A549 treated with Mapracorat at 1 μM for 4 hours (cell line): ENCODE measurements at places on chromosomes 5 and 9. TPM values are rescaled to one million over a fixed set of nuclear protein-coding genes. Genes with fewer than 3 reads are reported as not detected.

Gene TXNDC8
- not detected in 5 replicates for total RNA-seq

Gene ZDHHC11B
- 1.1 to 1.7 TPM (median 1.5 TPM) in 5 replicates for total RNA-seq

Gene MAN2A1
- total RNA-seq: 10.5 to 15.3 TPM (median 14.3 TPM) in 5 replicates

Gene EIF4E1B
- total RNA-seq: not detected in 5 replicates

Gene LCN12
- 1.0 to 1.9 TPM (median 1.3 TPM) in 5 replicates for total RNA-seq

Gene PRRX2
- total RNA-seq: 5.4 to 9.8 TPM (median 9.4 TPM) in 5 replicates

Gene INSL4
- 13.9 to 20.2 TPM (median 15.8 TPM) in 5 replicates for total RNA-seq

Gene MCCC2
- 37.5 to 41.2 TPM (median 40.4 TPM) in 5 replicates for total RNA-seq

Gene ADCY2
- total RNA-seq: not detected in 5 replicates

Gene CCDC192
- total RNA-seq: not detected in 5 replicates

Gene GDA
- total RNA-seq: 0.48 to 1.4 TPM (median 1.0 TPM) in 5 replicates

Gene SPINK6
- total RNA-seq: 0.45 to 1.1 TPM (median 0.57 TPM) in 5 replicates

Gene IFNA6
- not detected in 5 replicates for total RNA-seq

Gene PAPPA
- 22.7 to 35.0 TPM (median 30.6 TPM) in 5 replicates for total RNA-seq

Gene SPATA31D4
- not detected in 5 replicates for total RNA-seq

Gene MYMK
- total RNA-seq: not detected in 5 replicates

Gene RNF183
- 0.08 TPM in 1 of 5 replicates, not detected in the others for total RNA-seq

Gene ADAMTS6
- total RNA-seq: 0.01 to 0.10 TPM (median 0.06 TPM) in 4 of 5 replicates, not detected in the other

Gene UBAP1
- 45.8 to 53.4 TPM (median 48.7 TPM) in 5 replicates for total RNA-seq

Gene FOXD1
- total RNA-seq: 12.2 to 20.7 TPM (median 19.0 TPM) in 5 replicates

Gene TRIM14
- total RNA-seq: 10.8 to 14.4 TPM (median 13.3 TPM) in 5 replicates

Gene SKP2
- total RNA-seq: 15.0 to 21.6 TPM (median 20.2 TPM) in 5 replicates

Gene TMEM252
- total RNA-seq: not detected in 5 replicates

Gene FOXD4
- 0.26 to 0.46 TPM (median 0.42 TPM) in 5 replicates for total RNA-seq

Gene ARID3C
- 0.09 to 0.39 TPM (median 0.17 TPM) in 5 replicates for total RNA-seq

Gene SETD9
- total RNA-seq: 4.0 to 7.2 TPM (median 5.8 TPM) in 5 replicates

Gene GALNT12
- 2.9 to 5.5 TPM (median 3.7 TPM) in 5 replicates for total RNA-seq

Gene AKNA
- 4.3 to 6.0 TPM (median 5.2 TPM) in 5 replicates for total RNA-seq

Gene PFDN1
- total RNA-seq: 89.7 to 118 TPM (median 91.5 TPM) in 5 replicates

Gene SURF6
- 19.3 to 31.1 TPM (median 26.5 TPM) in 5 replicates for total RNA-seq

Gene PCDHAC1
- total RNA-seq: 1.6 to 2.3 TPM (median 2.0 TPM) in 5 replicates

Gene PFN3
- not detected in 5 replicates for total RNA-seq

Gene ZNF883
- total RNA-seq: 0.78 to 0.99 TPM (median 0.84 TPM) in 5 replicates

Gene CATSPER3
- total RNA-seq: 0.22 to 0.41 TPM (median 0.37 TPM) in 5 replicates

Gene UHRF2
- total RNA-seq: 23.2 to 31.8 TPM (median 28.3 TPM) in 5 replicates

Gene HAUS6
- 19.7 to 27.0 TPM (median 25.7 TPM) in 5 replicates for total RNA-seq

Gene AHRR
- 3.2 to 4.5 TPM (median 3.8 TPM) in 5 replicates for total RNA-seq

Gene GLDC
- total RNA-seq: 12.0 to 14.0 TPM (median 12.4 TPM) in 5 replicates

Gene CFAP77
- 0.08 to 0.19 TPM (median 0.17 TPM) in 4 of 5 replicates, not detected in the other for total RNA-seq

Gene SNCAIP
- total RNA-seq: 0.10 TPM in 1 of 5 replicates, not detected in the others

Gene CBY3
- total RNA-seq: not detected in 5 replicates

Gene PCDHB4
- total RNA-seq: 0.07 to 0.13 TPM (median 0.09 TPM) in 4 of 5 replicates, not detected in the other
